ENCODE measurements at places on chromosomes 1 and 21.

DNA sequence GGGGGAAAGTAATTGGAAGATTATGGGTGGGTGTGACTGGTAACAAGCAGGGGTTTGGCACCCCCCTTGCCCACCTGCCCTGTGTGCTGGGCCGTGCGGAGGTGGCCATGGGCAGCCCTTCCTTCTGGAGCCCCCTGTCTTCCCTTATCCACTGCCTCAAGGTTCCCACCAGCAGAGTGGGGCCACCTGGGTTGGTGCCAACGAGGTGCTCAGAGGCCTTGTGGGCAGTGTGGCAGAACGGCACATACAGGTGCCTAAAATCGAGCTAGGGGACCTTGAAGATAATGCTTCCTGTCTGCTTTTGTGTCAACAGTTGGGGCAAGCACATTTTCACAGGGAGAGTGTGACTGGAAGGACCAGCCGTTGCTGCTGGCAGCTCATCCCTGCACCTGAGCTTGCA is 161.8 kb downstream of the PCBP3 start:
- no peak for DNase-seq

- no peak for DNase-seq
Observed at GRCh38 chr1:3771108-3772026, 1.2 kb upstream of the SMIM1 start.

GRCh38 chr1:111746614-111746999 is 7.4 kb upstream of the INKA2 start:
- no peak for DNase-seq

DNA sequence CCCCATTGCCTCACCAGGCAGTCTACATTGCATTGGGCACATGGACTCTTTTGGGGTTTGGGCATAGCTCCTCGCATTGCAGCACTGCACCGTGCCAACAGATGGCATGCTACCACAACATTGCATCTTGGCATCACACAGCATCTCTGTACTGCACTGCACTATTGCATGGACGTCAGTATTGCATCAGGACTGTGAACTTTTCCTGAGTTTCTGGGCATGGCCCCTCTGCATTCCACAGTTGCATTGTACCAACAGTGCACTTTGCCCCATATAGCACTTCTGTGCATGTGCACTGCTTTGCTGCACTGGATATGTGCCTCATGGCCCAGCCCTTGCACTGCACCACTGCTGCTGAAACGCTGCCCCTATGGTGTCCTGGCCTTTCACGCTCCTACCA is 9.6 kb downstream of the PTPRU start:
- no peak for DNase-seq

GRCh38 chr1:3524556-3525203 is 70.2 kb downstream of the ARHGEF16 start:
- no peak for DNase-seq
